ENCODE measurements at places on chromosomes 6 and 20.

DNA sequence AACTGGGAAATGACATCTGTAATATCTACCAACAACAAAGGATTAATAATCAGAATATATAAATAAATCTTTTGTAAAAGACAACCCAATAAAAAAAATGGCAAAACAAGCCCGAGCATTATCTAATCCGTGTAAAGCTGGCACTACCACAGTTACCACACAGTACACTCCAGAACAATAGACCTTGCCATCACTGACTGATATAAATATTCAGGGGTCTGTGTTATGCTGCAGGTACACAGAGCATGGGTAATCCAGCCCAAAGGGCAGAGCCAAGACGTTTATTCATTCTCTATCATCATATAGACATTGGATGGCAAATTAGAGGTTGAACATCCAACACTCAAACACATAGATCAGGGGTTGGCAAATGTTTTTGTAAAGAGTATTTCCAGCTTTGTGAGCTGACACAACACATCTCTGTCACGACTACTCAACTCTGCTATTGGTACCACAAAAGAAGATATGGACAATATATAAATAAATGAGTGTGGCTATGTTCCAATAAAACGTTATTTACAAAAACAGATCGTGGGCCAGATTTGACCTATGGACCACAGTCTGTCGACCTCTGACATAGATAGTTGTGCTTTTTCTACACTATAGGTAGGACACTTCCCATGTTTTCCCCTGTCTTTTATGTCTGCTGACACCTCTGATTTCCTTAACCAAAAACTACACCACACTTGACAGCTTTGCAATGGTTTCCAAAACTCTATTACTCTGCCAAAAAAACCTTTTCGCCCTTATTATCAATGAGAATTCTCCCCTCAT, 4.5 kb downstream of the NCOA6 start:
- DNase-seq = no peak

DNA sequence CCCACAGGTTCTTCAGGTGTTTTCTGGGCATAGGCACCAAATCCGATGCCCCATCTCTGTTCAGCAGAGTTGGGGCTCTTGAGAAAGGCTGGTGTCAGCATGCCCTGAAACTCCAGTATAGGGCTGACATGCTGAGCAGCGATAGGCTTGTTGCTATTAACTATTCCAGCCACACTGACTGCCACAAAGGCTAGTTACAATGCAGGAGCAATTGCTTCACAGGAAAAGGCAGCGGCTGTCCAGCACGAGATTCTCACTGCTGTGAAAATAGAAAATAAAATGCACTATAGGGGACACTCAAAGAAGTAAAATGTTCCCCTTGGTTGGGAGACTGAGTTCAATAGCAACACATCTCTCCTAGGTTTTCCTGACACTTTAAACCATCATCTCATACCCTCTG, 112.4 kb downstream of the BFSP1 start:
- DNase-seq = no peak

DNA sequence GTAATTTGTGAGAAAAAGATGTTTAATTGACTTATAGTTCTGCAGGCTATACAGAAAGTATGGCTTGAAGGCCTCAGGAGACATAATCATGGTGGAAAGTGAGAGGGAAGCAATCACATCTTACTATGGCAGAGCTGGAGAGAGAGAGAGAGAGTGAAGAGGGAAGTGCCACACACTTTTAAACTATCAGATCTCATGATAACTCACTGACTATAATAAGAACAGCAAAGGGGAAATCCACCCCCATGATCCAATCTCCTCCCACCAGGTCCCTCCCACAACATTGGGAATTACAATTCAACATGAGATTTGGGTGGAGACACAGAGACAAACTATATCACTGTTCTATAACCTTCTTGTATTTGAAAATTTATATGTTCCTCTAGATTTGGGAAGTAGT, 117.2 kb upstream of the BMP5 start:
- no peak for DNase-seq

DNA sequence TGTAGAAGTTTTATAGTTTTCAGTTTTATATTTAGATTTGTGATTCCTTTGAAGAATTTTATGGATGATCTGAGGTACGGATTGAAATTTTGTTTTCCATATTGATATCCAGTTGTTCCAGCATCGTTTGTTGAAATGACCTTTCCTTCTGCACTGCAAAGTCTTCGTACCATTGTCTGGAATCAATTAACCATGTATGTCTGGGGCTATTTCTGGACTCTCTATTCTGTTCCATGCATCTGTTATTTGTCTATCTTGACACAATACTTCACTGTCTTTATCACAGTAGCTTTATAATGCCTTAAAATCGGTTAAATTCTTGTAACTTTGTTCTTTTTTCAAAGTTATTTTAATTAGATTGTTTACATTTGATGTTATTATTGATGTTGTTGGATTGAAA, 154.9 kb downstream of the FARS2 start:
- no peak for DNase-seq

DNA sequence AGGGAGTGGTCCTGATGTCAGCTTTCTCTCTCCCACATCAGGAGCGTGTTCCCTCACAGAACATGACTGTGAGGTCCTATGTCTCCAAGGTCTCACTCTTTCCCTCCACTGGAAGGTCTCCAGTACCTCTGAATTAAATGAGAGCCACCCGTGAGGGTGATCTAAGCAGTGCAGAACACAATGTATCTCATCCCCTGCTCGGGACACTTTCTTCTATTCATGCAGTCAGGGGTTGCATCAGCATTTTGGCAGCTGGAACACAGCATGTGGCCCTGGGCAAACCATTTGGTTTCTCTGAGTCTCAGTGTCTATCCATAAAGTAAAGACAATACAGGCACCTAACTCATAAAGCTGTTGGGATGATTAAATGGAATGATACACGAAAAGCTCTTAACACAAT, 34.2 kb downstream of the MAFB start:
- DNase-seq = no peak

DNA sequence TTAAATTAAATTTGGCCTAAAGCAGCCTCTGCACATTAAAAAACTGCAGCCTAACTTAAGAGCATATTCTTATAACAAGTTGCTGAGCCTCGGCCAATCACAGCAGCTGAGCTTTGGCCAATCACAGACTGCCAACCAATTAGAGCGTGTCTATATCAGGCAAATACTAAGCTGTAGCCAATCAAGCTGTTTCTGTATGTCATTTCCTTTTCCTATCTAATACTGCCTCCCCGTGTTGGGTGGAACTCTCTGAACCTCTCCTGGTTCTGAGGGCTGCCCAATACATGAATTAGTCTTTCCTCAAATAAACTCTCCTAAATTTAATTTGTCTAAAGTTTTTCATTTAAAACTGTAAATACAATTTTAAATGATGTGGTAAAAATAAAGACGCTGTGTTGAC, 3.9 kb upstream of the TMEM244 start:
- no peak for DNase-seq

GRCh38 chr20:48609491-48609978, 218.3 kb downstream of the PREX1 start:
- no peak for DNase-seq

DNA sequence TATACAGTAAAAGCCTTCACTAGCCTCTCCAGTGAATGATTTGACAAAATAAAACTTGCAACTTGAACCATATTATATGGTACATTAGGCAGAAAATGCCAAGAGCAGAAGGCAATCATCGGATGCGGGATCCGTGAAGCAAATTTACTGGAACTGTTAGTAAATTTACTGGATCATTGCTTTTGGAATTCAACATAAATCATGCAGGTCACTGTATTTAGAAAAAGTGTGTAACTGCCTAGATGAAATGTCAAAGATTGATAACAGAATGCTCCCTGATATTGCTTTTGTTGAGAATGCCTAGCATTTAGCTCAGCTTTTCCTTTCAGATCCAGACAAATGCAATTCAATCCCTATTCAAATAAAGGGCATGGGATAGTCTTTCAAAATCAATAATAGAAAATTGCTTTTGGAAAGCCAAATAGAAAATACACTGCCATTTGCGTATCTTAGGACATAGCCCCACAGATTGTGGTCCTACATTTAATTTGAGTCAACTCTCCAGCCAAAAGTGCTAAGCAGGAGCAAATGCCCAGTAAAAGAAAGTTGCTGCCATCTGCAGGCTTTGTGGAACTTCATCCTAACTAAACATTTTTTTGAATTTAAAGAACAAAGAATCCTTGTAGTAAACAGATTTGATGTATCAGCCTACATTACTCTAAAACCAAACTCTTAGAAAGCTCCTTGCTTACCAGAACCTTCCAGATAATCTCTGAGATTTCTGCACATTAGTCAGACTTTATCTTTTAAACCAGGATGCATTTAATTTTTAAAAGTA, 109.5 kb upstream of the HSF2 start:
- DNase-seq = no peak

DNA sequence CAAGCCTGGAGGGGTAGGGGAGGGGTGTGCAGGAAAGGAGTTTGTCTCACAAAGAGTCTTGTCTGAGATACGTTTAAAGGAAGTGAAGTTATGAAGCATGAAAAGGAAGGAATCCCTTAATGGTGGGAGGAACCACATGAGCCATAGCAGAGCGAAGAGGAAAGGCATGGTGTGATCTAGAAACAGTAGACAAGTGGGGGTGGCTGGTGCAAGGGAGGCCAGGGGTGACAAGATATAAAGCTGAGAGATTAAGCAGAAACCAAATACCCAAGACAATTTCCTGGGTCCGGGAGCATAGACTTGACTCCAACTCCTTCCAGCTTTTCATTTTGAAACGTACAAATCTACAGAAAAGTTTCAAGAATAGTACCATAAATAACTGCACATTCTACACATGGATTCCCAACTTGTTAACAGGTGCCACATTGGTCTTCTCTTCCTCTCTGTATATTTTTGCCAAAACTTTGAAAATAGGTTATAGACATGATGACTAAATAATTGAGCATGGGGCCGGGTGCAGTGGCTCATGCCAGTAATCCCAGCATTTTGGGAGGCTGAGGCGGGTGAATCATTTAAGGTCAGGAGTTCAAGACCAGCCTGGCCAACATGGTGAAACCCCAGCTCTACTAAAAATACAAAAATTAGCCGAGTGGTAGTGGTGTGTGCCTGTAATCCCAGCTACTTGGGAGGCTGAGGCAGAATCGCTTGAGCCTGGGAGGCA, 211.6 kb downstream of the SLC24A3 start:
- no peak for DNase-seq
